ENCODE measurements at places on chromosomes 3 and 15.
A peak's percentile ranks its signal among the peaks of the same experiment; 100 is the strongest.

GRCh38 chr3:102233881-102234280, 200.9 kb upstream of the ZPLD1 start:
- no peak for DNase-seq

GRCh38 chr3:46236294-46237054, 5.8 kb upstream of the CCR3 start:
- DNase-seq: no peak

DNA sequence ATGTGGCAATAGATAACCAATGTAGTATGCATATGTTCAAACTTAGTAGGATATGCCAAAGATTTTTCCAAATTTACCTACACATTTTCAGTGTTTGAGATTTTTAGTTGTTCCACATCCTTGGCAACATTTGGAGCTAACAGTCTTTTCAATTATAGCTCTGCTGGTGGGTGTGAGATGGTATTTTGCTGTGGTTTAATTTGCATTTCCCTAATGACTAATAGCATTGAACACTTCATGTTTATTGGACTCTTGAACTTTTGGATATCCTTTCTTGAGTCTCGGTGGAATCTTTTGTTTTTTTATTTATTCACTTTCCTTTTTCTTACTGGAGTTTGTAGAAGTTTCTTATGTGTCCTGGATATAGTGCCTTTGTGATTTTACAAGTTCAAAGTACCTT, 11.0 kb upstream of the ILDR1 start:
- no peak for DNase-seq

- no peak for DNase-seq
Measured at GRCh38 chr3:32292085-32292796, 53.8 kb downstream of the CMTM8 start.

- no peak for DNase-seq
Measured at GRCh38 chr15:81492969-81493645, 119.1 kb upstream of the TMC3 start.

- DNase-seq: no peak
Measured at GRCh38 chr15:62165793-62166375, 799 bp upstream of the C2CD4B start.

DNA sequence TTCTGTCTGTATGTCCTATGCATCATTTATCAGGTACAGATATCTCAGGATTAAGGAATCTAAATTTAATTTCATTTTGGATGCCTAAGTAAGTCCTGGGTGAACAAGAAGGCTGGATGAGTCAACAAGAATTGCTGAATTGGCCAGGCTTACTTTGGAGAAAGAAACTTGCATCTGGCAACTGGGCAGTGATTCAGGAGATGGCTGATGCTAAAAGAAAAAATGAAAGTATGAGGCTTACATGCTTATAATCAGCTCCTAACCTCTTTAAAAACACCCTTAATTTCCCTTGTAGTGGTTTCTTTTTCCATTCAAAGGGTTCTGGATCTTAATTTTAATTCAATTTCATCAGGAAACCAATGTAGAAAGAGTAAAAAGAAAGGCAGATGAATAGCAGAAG, 228.8 kb upstream of the PEX5L start:
- no peak for DNase-seq

GRCh38 chr3:47971081-47971480, 45.1 kb downstream of the MAP4 start:
- no peak for DNase-seq

- no peak for DNase-seq
Measured at GRCh38 chr3:180072786-180073185, 36.0 kb upstream of the PEX5L start.

- DNase-seq: no peak
Measured at GRCh38 chr3:70383360-70383831, 71.0 kb upstream of the MDFIC2 start.

DNA sequence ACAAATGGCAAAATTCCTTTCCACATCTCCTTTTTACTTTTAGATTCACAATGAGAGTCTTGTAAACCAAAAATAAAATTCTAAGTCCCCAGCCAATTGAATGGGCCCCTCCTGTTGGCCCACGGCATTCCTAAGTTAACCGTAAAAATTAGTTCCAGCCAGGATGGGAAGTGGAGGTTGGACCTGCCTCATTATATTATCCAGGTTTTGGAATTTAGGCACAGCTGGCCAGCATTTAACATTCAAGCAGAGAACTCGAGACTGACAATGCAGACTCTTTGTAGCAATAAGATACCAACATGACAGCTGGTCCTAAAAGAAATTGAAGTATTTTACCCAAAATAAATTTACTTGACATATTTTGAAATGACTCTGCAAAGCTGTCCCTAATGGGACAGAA, 321.0 kb upstream of the NAALADL2 start:
- DNase-seq: no peak

DNA sequence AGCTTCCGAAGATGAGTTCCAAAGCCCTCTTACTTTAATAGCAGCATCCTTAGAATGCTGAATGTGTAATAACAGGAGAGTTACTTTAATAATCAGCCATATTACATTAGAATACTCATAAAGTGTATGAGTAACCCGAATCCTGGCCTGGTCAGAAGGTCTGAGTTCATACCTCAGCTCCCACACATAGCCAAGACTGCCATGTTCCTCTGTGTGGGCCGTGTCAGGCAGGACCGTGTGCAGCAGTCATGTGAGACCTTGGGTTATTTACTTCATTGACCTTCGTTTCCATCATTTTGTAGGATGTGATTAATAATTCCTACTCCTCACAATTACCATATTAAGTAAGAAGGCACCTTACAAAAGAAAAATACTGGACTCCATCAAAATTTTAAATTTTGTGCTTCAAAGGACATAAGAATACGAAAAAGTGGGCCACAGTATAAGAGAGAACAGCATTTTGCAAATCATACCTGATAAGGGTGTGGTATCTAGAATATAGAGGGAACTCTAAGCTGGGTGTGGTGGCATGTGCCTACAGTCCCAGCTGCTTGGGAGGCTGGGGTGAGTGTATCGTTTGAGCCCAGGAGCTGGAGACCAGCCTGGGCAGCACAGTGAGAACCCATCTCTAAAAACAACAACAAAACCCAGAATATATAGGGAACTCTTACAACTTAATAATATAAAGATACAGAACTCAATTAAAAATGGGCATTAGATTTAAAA, 163.4 kb downstream of the ATG7 start:
- no peak for DNase-seq

DNA sequence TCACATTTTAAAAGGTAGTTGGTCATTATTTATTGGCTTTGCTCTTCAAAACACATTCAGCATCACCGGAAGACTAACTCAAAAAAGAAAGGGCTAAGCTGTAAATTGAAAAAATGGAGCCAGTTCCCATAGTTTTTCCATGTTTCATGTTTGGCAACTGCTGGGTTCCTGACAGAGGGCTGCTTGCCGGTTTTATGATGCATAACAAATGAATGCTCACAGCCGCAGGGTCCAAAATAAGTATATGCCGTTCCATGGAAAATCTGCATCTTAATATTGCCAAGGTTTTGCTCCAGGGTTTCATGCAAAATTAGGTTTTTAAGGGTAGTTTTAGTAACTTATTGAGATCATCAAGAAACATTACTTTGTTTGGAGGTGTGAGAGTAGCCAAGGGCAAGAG, 15.8 kb downstream of the SLC12A1 start:
- no peak for DNase-seq

DNA sequence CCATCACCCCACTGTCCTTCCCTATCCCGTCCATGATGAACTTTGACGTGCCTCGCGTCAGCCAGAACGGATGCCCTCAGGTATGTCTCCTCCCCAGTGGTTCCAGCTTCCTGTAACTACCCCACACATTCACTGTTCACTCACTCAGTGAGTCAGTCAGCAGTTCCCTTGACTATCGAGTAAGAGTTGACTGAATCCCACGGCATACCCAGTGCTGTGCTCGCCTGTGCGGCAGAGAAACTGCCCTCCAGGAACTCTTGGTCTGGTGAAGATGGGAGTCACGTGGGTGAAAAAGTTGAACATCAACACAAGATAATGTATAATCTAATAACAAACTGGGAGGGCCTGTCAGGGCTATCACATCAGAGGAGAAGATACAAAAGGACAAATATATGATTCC, 36.7 kb downstream of the CCDC33 start:
- no peak for DNase-seq

GRCh38 chr3:71063773-71064290, 519.7 kb downstream of the FOXP1 start:
- DNase-seq: no peak

DNA sequence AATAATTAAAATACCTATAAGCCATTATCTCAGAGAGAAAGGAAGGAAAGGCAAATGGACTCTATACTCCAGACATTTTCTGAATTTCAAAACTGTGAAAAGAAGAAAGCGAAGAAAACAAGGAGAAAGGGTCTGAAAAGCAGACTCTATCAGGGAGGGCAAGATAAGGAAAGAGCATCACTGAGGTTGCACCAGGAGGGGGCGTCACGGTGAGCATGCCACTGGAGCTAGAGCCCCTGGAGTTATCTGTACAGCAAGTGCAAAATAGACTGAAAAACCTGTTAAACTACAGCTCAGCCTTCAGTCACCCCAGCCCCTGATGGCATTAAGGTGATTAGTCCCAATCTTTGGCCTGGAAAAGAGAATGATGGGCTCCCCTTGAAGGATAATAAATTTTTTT, 514.3 kb downstream of the GABRG3 start:
- no peak for DNase-seq

DNA sequence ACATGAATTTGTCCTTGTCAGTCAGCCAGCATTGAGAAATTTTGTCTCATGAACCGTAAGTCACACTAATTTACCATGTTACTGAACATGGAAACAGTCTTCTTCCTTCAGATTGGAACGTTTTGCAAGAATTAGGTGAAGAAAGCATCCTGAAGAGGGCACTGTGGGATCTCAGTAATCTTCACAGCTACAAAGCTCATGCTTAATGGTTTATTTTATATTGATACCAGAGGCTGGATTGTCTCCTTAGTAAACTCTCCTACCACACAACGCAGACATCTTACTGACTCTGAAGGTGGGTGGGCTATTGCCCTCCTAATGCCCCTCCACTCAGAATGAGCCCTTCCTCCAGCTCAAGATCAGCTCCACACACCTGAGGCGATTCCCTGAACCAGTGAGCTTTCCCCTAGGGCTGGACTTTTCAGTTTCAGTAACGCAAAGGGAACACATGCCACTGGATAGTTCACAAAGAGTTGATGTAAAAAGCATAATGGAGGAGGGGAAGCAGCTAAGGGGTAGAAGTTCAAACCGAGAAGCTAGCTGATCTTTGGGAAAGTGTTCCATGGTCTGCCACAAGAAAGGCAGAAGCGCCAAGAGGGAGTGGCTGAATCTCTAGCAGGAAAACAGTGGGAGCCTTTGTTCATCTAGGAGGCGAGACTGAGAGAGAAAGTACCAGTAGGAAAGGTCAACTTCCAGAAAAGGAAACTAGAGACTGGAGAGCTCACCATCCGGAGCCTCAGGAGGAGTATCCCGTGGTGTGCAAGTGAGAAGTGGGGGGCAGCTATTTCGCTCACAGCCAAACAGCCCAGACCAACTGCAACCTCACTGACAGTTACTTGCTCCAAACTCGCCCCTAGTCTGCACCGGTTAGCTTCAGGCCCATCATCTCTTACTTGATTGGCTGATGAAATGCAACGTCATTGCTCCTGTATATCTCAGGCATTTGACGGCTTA, at the start of gene SLC9C1:
Gene SLC9C1, minus strand, starts transcription at position 849 of the 954 bp plus-strand sequence. CDS start 7,425 bp downstream, outside the sequence.
- peak; percentile 34 for DNase-seq

DNA sequence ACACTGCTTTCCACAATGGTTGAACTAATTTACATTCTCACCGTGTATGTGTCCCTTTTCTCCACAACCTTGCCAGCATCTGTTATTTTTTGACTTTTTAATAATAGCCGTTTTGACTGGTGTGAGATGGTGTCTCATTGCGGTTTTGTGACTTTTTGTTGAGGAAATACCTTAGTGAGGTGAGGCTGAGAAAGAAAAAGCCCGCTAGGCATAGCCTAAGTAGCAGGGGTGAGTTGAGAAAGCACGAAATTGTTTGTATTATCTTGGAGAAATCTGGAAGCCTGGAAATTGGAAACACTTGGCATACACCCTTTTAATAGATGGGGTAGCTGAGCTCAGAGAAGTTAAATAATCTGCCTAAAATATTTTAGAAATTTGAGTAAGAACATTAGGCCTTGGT, 61.5 kb upstream of the CFAP161 start:
- no peak for DNase-seq

DNA sequence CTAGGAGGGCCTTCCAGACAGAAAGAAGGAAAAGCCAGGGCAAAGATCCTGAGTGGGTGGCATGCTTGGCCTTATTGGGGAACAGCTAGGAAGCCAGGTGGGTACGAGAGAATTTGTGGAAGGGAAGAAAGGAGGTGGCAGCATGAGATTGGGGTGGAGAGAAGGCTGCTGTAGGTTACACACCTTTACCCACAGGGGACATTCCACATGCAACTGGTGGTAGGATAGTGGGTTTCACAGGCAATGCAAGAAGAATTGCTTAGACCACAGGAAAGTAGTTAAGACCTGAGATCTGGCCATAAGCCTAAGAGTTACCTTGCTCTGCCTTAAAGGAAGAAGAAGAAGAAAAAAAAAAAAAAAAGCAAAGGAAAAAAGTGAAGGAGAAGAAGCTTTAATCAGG, 19.8 kb downstream of the ANP32A start:
- DNase-seq: no peak

GRCh38 chr3:172199850-172200369, 160.5 kb downstream of the FNDC3B start:
- no peak for DNase-seq

GRCh38 chr3:132730891-132731580, 8.8 kb upstream of the NPHP3 start:
- DNase-seq: no peak

GRCh38 chr3:194993896-194994295, 277.1 kb downstream of the XXYLT1 start:
- no peak for DNase-seq

GRCh38 chr3:155880286-155880685, 9.8 kb downstream of the GMPS start:
- DNase-seq: no peak

- no peak for DNase-seq
Measured at GRCh38 chr15:80934761-80935221, 54.8 kb downstream of the MESD start.

DNA sequence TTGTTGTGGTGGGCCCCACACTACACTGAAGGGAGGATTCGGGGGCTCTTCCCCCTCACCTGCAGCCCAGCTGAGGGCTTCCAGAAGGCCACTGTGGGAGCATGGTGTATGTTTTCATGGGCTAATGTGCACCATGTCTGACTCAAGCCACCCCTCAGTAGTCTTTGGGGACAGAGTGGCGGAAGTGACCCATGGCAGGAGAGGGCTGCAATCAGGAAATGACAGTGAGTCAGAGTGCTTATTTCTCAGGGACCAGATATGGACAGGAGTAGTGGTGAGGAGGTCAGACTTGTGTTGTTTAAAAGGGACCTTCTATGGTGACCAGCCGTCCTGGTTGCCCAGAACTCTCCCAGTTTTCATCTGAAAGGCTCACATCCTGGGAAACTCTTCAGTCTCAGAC, 32.8 kb upstream of the SLC9A9 start:
- no peak for DNase-seq
